Stimulated activated CD8-positive, alpha-beta memory T cell treated with anti-CD3 and anti-CD28 coated beads, Interleukin-7, amount 100 ng/mL, for 1 hour (primary cell): ENCODE measurements at places on chromosomes 16 and 17.
A peak's percentile ranks its signal among the peaks of the same experiment; 100 is the strongest.

- no peak for DNase-seq
Observed at GRCh38 chr17:56536766-56537165, 56.7 kb upstream of the NOG start.

DNA sequence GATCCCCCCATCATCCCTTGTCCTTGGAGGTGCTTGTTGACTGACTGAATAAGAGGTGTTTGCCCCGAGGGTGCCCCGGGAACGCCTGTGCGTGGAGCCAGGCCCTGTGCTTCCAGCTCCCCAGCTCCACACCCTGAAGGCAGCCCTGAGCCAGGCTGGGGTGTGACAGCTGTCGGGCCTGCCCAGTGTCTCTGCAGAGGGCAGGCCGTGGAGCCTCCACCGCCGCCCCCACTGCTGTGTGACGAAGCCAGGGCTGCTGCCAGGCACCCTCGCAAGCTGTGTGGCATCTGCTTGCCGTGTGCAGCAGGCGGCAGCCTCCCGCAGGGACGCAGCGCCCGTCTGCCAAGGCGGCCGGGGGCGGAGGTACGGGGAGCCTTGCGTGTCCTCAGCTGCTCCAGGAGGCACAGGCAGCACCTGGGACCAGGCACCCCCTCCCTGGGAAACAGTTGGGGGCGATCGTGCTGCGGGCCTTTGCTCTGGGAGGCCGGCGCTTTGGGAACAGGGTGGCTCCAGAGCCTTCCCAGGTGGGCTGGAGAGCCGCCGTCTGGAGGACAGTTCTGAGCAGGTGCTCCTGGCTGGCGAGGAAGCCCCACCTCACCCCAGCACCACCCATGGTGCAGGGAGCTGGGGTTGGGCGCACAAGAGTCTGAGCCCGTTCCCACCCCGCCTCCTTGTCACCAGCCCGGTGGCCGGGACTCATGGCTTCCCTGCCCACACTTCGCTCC lies 26.6 kb downstream of the GSE1 start:
- DNase-seq = no peak

GRCh38 chr16:80622007-80622406 lies 81.2 kb downstream of the DYNLRB2 start:
- DNase-seq = no peak

DNA sequence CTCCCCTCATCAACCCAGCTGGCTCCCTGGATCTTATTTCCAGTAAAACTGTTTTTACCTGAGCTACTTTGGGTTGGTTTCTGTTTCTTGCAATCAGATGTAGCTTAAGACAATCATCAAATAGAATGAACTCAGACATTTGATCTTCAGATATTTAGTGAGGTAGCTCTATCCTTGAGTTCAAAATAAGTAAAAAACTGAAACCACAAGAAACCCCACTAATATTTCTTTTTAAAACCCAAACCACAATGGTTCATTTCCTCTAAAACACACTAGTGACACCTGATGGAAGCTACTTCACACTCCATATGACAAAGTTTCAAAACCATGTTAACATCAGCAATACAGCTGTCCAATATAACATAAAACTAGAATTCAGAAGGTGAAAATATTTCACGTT lies 37.8 kb downstream of the CACNG1 start:
- no peak for DNase-seq

DNA sequence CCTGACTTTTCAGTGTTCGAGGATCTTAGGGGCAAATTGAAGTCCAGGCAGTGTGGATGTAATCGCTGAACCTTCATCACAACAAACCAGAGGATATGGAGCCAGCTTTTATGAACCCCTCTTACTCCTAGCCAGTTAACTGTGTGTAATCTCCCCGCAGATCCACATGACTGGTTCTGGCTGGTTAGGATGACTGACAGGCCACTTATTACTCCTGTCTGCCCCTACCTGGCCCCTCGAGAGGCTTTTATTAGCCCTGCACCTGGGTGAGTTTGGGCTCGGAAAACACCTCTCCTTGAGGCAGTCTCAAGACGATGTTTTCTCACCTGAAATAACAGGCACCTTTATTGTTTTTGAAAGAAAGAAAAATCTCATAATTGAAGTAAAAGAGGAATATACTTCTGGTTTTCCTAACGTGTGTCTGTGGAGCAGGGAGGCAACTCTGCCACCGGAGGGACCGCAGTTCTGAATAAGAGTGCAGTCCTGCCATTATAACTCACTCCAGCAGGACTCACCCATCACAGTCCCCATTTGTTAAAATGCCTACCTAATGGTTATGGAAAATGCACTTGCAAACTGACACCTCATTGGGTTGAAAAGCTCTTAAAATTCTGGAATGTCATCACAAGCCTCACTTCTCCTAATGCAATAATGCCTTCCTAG lies 291.9 kb upstream of the N4BP1 start:
- no peak for DNase-seq

GRCh38 chr16:68116256-68116867 lies 31.2 kb downstream of the NFATC3 start:
- DNase-seq = no peak

DNA sequence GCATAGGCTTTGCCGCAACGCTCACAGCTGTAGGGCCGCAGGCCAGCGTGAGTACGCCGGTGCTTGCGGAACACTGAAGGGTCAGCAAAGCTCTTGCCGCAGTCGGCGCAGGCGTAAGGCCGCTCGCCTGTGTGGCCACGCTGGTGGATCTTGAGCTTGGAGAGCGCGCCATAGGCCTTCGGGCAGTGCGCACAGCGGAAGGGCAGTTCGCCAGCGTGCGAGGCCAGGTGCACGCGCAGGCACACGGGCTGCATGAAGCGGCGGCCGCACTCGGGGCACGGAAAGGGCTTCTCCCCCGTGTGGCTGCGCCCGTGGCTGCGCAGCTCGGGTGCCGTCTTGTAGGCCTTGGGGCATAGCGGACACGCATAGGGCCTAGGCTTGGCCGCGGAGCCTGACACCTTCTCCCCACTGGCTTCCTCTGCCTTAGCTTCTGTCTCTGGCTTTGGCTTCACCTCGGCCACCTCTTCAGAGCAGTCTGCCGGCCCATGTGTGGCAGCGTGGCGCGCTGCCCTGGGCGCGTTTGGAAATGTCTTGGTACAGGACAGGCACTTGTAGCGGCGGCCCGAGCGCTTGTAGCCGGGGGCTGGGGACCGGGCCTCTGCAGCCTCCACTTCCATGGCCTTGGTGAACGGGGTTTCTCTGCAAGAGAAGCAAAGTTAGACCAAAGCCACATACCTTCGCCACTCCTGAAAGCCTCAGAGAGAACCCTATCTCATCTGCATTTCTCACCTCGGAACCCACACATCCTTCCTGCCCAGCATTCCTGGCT lies 10.0 kb downstream of the ZNF668 start:
- no peak for DNase-seq

DNA sequence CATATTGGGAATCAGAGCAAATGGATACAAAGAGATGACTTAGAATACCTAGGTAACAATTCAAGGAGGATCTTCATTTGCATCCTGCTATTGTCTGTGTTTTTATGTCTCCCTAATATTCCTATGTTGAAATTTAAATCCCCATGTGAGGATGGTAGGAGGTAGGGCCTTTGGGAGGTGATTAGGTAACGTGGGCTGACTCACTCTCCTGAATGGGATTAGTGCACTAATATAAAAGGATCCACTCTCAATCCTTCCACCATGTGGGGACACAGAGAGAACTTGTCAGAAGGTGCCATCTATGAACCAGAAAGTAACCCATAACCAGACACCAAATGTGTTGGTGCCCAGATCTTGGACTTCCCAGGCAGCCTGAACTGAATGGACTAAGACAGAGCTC lies 83.4 kb downstream of the CDH8 start:
- no peak for DNase-seq

DNA sequence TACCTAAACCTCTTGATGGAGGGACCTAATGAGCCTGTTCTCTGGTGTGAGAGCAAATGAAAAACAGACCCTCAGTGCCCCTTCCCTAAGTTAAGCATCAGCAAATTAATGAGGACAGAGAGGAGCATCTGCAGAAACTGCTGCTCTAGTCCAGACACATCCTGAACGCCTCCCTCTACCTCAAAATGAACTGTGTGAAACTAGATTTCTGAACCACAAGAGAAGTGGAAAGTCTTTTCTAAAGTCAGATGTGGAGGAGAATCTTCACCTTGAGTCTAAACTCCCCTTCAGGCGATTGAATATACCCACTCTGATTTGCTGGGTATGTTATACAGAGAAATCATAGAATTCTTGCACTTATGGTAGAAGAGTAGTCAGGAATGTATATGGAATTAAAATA lies 104.4 kb upstream of the AMZ2 start:
- no peak for DNase-seq

GRCh38 chr16:60945225-60945624 lies 1091.0 kb downstream of the CDH8 start:
- DNase-seq = no peak

GRCh38 chr17:77720946-77721845 lies 237.3 kb upstream of the TNRC6C start:
- DNase-seq = no peak

- DNase-seq = no peak
Observed at GRCh38 chr17:78276098-78276887, 44.9 kb downstream of the TMEM235 start.

- DNase-seq = no peak
Observed at GRCh38 chr16:1278477-1278876, 22.6 kb downstream of the TPSD1 start.

GRCh38 chr16:89489040-89489897 lies 1.1 kb downstream of the ANKRD11 start:
- DNase-seq = peak; percentile 51

DNA sequence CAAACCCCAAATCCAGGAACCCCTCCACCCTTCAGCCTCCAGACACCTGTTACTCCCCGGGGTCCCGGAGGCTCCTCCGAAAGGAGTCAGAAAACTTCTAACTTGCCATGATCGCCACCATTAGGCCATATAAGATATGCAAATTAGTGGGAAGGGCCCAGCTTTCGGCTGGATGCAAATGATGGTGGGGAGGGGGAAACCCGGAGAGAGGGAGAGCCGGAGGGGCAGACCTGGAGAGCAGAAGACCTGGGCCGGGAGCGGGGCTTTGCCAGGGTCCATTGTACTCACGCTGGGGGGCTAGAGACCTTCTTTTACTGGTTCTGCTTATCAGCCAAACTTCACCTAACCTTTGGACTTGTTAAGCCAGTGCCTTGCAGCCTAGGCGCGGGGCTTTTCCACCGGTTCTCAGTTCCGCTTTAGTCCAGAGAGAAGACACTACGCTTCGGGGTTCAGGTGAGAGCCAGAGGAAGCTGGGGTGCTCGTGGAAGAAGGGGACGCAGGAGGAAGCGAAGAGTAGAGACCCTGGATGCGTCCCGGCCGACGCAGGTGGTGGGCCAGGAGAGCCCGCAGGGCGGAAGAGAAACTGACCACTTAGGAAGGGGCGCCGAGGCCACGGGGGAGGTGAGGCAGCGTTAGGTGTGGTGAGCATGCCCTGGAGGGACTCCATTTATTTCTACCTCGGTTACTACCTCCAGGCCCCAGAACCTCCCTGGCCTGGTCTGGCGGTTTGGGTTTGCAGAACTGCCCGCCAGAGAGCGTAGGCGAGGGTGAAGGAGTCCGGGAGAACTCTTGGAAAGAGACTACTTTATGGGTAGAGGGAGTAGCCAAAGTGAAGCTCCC lies at the start of gene HNF1B:
Gene HNF1B (minus strand): TSS at position 99 of the 840 bp plus-strand sequence. CDS start 175 bp downstream, outside the sequence.
- DNase-seq = no peak

- DNase-seq = no peak
Observed at GRCh38 chr17:41527063-41528023, 765 bp downstream of the KRT19 start.

GRCh38 chr17:49108318-49108717 lies 24.3 kb upstream of the B4GALNT2 start:
- no peak for DNase-seq

DNA sequence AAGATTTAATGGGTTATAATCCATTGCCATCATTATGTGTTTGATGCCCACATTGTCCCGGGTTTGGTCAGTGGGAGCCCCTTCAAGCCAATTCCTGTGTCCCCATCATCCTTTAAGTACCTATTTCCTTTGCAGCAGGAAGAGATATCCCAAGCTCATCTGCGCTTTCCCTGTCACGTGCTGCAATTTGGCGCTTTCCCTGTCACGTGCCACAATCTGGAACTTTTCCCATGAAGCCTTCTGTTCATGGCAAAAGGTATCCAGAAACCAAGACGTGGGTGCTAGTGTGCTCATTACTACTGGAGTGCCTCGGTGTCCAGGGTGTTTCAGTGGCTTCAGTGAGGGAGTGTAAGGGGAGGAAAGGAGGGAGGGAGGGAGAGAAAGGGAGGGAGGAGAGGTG lies 168.5 kb downstream of the NPIPB11 start:
- DNase-seq = no peak

- no peak for DNase-seq
Observed at GRCh38 chr16:50839920-50840729, 98.2 kb downstream of the CYLD start.

DNA sequence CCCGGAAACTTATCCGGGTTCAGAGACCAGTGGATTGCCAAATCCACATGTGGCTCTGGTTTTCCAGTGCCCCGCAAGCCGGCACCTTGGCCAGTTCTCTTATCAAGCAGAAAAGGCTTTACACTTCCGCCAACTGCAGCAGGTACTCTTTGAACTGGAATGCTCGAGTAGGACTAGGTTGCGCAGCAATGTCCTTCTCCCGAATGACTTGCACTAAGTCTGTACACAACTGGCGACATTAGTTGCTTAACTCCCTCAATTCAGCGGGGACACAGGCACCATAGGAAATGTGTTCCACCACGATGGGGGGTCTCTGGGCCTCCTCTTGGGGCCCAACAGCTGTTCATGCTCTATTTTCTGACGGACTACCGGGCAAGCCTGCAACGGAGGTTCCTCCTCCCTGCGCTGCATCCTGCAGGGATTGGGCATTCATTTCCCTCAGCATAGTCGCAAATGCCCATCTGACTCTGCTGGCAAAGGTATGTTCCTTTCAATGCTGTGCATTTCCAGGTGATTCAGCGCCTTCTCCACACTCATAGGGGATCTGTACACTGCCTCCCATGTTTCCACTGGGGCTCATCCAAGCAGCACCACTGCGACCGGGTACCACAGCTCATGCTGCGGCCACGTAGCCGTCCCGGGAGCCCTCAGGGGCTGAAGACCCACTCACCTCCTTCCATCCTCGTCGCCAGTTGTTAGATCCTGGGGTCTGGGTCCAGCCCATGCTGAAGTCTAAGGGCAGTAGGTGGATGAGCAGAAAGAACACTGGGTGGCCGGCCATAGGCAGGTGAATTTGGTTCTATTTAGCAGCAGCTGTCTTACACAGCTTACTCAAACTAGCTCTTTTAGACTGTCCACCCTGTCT lies 34.2 kb upstream of the APPBP2 start:
- DNase-seq = no peak

GRCh38 chr17:45577571-45578279 lies 87.2 kb upstream of the PLEKHM1 start:
- DNase-seq = no peak
